ENCODE measurements at places on chromosomes 13 and 19.

DNA sequence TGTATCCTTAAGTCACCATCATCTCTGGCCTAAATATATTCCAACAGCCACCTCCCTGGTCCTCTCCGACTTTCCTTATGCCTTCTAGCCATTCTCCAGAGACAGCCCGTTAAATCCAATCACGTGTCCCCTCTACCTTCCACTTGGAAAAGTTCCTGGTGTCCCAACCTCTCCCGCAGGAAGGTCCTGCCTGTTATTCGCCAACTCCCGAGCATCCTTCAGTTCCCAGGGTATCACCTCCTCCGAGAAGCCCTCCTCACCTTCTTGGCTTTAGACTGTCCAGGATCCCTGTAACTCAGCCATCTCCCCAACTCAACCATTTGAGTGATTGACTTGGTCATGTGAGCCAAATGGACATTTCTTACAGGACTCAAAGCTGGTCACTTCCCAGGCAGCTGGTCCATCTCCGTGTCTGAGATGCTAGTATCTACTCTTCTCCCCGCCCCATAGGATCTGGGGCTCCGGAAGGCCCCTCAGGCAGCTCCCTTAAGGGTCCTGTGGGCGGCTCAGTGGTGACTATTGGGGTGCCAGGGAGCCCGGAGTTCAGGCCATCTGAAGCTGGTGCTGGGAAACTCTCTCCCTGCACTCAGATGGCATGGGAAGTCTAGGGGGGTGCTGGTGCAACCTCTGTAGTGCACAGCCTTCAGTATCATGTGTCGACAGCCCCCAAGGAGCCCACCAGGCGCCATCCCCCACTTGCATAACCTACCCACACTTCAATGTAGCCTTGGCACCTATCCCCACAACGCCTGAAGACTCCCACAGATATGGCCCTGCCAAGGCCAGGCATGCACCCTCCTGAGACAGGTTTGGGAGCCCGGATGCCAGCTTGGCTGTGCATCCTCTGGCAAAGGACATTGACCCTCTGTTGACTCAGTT, 27.9 kb upstream of the NANOS3 start:
- no peak for DNase-seq

DNA sequence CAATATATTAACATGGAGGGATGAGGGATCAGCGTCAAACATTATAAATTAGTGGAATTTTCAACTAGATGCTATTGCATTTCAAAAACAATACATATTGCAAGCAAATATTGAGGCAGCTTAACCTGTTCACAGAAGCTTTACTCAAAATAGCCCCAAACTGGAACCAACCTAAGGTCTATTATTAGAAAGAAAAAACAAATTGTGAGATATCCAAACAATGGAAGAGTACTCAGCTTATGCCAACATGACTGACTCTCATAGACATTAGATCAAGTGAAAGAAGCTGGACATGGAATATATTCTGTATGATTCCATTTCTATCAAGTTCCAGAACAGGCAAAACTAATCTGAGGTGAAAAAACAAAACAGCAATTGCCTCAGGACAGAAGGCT, 27.6 kb upstream of the NEK3 start:
- DNase-seq = no peak

- no peak for DNase-seq
These were observed 11.2 kb downstream of the HAS1 start for GRCh38 chr19:51712461-51713081.

- no peak for DNase-seq
These were observed 45.9 kb upstream of the ATP11A start for GRCh38 chr13:112643759-112644459.

GRCh38 chr13:106521095-106521799, 14.2 kb downstream of the EFNB2 start:
- DNase-seq = no peak

Measured in fibroblast of gingiva (primary cell).